ENCODE measurements at places on chromosomes 16 and 17.
A peak's percentile ranks its signal among the peaks of the same experiment; 100 is the strongest.

DNA sequence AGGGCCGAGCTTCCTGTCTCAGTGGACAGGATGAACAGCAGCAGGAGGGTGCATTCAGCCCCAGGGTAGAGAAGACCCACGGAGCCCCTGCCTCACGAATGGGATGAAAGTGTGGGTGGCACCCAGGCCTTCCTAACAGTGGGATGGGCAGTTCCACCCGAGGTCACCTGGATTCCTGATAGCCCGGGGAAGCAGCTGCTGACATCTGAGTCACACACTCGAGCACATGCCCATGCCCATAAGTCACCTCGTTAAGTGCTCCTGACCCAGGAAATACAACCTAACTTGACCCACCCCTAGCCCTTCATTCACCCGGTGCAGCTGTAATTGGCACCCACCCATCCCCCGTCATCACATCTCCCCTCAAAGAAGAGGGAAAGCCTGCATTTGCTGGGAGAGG, 85.3 kb upstream of the FOXF1 start:
- DNase-seq = no peak

- no peak for DNase-seq
Measured at GRCh38 chr17:9908649-9909042, 3.6 kb upstream of the RCVRN start.

GRCh38 chr16:57115514-57116182, 23.3 kb downstream of the CPNE2 start:
- DNase-seq = peak; percentile 79

GRCh38 chr16:30844346-30844670, 49.6 kb downstream of the BCL7C start:
- no peak for DNase-seq

GRCh38 chr16:17685447-17685846, 214.7 kb upstream of the XYLT1 start:
- no peak for DNase-seq

Measured in hindlimb muscle (tissue), 1 donor.